Activated CD4-positive, alpha-beta T cell treated with anti-CD3 and anti-CD28 coated beads for 48 hours (primary cell): ENCODE measurements at places on chromosomes 2 and 18.
A peak's percentile ranks its signal among the peaks of the same experiment; 100 is the strongest.

GRCh38 chr2:33340280-33340679, 136.2 kb upstream of the RASGRP3 start:
- no peak for DNase-seq

GRCh38 chr2:67649331-67650261, 252.5 kb downstream of the ETAA1 start:
- no peak for DNase-seq

- no peak for DNase-seq
Observed at GRCh38 chr2:150389447-150389846, 98.0 kb downstream of the RND3 start.

GRCh38 chr18:50313031-50313607, 25.6 kb upstream of the CXXC1 start:
- DNase-seq = no peak

DNA sequence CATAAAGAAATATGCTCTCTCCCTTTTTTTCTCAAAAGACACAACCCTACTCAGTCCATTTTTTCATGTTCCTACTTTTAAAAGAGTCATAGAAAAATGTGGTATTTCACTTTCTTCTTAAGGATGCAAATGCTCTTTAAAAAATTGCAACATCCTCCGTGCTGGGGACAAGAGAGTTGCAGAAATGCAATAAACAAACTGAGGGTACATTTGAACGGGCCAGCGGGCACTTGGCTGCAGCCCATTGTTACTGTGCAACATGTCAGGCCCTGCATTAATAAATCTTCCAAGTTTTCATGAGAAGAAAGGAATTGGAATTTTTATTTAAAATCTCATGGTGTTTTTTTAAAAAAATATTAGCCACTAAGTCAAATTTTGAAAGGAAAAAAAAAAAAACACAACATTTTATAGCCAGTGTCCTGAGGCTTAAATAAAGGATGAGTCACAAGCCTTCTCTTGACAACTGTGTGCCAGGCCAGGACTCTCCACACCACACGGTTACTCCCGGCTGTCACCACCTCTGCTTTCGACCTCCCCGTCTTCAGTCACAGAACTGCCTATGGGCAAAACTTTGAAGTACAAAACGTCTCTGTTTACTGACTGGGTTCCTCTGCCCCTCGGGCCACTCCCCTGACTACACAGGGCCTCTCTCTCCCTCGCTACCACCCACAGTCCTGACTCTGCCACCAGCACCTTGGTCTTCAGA, 57.5 kb upstream of the MFF start:
- DNase-seq = no peak

GRCh38 chr2:101500180-101500579, 25.3 kb upstream of the RFX8 start:
- DNase-seq = no peak

DNA sequence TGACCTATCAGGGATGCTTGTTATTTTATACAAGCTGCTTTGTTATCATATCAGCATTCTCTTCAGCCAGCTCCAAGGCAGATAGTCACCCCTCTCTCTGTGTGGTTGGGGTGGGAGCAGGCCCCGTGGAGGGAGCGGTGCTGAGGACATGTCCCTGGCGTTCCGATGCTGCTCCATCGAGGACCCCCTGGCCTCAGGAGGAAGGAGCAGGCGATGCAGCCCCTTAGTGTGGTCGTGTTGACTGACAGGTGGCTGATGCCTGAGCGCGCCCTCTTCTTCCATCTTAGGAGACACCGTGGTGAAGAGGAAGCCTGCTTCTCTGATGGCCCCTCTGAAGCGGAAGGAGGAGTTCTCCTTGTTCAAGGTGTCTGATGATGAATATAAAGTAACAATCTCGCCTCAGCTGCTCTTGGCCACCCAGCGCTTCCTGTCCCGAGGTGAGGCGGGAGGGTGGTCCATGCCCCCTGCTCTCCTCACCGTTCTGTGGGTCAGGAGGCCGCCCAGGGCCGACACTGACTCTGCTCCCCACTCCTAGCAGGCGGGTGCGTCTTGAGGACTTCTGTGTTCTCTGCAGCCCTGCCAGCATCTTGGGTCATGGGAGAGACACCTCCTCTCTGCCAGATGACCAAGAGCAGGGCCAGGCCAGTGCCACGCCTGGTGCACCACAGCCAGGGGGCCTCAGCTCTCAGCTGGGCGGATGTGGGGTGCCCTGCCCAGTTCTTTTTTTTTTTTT, 10.6 kb downstream of the CNNM3 start:
- DNase-seq = no peak

- no peak for DNase-seq
Observed at GRCh38 chr18:10544093-10544748, 18.4 kb downstream of the NAPG start.

DNA sequence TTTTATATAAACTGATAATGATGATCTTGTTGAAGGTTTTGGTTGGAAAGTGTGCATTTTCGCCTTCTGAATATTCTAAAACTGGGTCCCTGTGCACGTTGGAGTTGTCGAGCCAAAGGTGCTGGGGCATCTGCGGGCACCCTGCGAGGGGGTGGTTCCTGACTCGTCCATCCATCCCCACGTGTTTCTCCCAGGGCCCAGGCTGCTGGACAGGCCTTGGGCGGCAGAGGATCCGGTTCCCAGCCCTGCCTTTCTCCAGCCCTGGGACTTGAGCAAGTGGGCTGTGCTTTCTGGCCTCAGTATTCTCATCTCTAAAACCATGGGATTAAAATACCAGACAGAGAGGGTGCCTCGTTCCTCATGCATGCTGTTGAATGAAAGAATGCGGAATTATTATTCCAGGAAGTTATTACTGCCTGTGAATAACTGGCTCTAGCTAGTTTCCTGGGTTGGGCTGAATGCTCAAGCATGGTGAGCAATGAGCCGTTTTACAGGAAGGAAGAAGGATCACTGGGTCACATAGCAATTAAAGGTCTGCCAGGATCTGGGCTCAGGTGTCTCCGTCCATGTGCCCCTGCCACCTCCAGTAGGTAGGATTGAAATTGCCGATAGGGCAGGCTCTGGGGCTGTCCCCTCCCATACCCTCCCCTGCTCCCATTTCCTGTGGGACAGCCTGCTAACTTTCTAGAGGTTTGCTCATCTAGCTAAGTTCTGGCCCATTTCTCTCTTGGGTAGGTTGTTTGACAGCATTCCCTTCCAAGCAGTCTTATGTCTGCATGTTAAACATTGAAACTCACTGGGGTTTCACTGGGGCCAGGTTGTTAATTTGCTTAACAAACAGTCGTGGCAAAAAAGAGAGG, 77.2 kb upstream of the HS6ST1 start:
- DNase-seq = no peak

DNA sequence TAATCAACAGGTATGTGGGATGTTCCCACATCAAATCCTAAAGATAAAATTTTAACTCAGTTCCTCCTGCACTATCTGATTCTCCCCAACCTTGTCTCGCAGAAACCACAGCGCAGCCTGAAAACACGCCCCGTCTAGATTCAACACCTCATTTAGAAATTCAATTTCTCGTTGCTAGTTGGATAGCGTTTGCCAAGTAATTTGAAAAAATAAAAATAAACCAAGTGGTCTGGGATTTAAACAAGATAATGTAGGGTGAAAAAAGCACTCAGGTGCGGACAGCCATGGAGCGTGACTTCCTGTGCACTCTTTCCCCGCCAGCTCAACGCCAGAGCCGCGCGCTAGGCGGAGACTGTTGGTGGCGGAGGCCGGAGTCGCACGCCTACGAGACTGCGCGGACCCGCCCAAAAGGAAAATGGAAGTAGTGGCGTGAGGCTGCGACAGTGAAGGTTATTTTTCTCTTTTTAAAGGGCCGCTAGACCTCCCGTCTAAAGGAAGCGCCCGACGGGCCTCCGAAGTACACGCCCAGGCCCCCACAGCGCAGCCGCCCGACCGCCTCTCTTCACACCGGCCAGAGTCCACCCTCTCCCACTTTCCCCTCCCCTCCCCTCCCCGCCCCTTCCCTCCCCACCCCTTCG, 615 bp upstream of the CCNT2 start:
- DNase-seq = peak; percentile 93

GRCh38 chr2:31176742-31177141, 38.5 kb upstream of the GALNT14 start:
- DNase-seq = no peak

DNA sequence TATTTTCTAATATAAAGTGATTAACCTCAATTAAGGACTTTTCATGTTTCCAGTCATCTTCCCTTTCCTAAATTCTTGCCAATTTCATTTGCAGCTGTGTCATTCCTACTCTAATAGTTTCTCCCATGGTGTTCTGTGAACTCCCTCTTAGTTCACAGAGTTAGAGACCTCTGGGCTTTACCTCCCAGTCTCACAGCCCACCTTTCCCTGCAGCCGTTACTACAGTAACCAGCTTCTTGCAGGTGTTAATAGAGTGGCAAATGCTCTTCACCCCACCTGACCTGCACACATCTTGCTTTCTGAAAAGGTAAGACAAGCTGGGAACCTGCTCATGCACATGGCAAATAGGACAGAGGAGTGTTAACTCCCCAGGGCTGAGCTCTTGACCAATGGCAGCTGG, 250.1 kb downstream of the FBXO15 start:
- DNase-seq = no peak

DNA sequence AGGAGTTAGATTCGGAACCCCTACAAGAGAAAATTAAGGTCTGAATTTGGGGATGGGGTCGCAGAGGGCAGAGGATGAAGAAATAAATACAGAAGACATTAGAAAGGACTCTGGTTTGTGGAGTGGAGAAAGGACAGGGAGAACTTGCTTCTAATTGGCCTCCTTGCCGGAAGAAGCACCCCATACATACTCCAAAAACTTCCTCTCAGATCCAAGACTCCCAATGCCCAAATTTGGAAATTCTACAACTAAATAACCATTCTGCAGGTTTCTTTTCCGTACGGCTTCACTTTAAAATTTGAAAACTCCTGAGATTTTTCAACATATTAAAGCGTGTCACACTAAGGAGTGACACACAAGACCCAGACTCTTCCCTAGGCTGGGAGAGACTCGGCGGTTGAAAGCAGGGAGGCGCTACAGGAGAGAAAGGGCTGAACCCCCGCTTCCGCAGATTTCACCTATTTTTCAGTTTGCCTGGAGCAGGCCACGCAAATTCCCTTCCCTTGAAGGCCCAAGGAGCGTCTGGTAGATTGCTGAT, 478 bp downstream of the CLHC1 start:
- DNase-seq = no peak

DNA sequence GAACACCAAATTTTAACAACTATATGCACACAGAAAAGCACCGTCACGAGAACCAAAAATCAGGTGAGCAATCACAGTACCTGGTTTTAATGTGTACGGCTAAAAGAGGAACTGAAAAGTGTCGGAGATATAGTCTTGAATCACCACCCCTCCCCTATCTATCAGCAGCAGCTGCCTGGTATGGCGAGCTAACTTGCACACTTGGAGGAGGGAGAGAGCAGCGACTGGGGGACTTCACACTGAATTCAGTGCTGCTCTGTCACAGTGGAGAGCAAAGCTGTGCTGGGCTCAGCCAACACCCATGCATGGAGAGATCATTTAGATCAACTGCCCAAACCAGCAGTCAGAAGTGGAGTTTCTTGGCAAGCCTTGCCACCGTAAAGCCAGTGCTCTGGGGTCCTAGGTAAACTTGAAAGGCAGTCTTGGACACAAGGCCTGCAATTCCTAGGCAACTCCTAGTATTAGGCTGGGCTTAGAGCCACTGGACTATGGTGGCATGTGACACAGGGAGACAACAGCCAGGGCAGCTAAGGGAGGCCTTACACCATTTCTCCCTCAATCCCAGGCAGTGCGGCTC, 89.2 kb upstream of the CD226 start:
- DNase-seq = no peak

DNA sequence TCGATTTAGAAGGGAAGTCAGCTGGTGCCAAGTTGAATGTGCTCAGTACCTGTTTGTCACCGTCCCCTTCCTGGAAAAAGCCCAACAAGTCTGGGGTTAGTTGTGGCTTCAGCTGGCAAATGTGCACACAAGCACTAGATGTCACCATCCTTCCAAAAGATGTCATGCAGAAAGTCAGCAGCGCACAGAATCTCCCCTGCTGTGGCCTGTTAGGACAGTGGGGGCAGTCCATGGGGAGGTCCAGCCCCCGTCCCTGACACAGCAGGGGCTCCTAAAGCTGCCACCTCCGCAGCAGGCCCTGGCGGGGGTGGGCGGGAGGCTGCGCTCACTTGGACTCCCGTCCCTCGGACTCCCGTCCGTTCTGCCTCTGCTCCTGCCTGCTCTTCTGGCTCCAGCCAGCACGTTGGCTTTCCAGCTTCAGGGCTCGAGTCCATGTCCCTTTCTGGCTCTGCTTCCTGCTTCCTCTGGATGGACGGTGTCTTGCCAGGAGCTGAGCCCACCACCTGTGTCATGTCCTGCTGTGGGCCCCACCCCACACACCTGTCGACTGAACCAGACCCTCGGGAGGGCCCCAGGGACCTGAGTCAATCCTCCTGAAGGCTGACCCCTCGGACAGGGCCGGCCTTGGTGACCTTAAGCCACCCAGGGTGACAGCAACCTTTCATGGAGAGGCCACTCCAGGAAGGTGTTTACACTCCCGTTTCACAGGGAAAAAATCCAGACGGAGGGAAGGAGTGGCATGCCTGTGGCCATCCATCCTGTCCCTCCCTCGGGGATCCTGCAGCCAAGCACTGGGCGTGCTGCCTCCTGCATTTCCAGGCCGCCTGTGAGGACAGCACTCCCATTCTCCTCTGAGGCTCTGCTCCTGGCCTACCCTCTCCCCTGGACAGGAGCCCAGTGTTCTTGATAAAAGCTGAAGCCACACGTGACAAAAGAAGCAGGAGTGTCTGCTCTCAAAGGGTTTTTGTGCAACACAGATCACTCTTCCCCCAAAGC, 8.5 kb downstream of the RAB17 start:
- peak; percentile 68 for DNase-seq

GRCh38 chr2:233845301-233846060, 8.9 kb downstream of the HJURP start:
- no peak for DNase-seq

- DNase-seq = no peak
Observed at GRCh38 chr2:216188559-216188850, 79.4 kb downstream of the XRCC5 start.

DNA sequence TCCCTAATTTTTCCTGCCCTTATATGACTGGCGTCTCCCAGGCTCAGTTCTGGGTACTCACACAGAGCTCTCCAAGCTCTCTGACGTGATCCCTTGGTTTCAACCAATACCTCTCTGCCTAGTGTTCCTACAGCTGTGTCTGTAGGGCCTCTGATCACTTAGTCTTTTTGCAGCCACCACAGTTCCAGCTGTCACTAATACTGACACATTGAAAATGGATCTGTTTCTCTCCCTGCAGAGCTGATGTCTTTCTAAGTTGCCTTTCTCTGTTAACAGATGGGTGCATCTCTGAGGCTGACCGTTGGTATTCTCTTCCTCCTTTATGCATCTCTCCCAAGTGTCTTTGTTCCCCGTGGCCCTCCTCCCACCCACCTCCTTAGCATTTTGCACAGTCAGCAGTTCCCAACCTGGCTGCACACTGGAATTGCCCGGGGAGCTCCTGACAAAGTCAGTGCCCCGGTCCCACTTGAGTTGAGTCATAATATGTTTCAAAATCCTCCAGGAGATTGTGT, 62.5 kb downstream of the CERS6 start:
- no peak for DNase-seq

- DNase-seq = no peak
Observed at GRCh38 chr2:224850081-224850480, 133.9 kb upstream of the CCDC195 start.

DNA sequence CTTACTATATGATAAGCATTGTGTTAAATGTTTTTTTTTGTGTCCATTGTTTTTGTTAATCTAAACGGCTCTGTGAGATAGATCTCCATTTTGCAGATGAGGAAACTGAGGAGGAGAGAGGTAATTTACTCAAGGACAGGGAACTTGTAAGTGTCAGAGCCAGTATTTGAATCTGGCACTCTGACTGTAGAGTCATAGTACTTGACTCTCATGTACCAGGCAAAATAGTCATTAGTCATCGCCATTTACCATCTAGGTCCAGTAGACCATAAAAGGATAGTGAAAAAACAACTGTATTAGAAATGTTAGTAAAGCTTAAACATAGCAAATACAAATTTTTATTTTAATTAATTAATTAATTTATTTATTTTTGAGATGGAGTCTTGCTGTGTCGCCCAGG, 4.8 kb downstream of the PSMD14 start:
- DNase-seq = no peak
